ENCODE measurements at places on chromosomes 5 and 9.
A peak's percentile ranks its signal among the peaks of the same experiment; 100 is the strongest.

DNA sequence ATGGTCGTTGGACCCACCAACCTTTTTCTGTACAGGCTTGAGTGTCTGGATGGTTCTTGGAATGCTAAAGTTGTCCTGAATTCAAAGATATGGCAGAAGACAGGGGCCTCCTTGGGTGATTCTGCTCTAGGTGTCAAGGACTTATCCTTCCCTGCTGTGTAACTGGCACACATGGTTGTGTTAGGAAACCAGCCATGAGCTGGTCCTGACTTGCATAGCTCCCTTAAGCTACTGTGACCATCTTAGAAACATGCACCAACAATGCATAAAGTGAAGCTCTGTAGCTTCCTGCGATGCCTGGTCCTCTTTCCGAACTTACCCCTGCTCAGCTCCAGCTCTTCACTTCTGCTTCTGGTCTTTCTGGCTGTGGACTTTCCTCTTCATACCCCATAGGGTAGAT is 224.6 kb downstream of the TLE4 start:
- no peak for DNase-seq

DNA sequence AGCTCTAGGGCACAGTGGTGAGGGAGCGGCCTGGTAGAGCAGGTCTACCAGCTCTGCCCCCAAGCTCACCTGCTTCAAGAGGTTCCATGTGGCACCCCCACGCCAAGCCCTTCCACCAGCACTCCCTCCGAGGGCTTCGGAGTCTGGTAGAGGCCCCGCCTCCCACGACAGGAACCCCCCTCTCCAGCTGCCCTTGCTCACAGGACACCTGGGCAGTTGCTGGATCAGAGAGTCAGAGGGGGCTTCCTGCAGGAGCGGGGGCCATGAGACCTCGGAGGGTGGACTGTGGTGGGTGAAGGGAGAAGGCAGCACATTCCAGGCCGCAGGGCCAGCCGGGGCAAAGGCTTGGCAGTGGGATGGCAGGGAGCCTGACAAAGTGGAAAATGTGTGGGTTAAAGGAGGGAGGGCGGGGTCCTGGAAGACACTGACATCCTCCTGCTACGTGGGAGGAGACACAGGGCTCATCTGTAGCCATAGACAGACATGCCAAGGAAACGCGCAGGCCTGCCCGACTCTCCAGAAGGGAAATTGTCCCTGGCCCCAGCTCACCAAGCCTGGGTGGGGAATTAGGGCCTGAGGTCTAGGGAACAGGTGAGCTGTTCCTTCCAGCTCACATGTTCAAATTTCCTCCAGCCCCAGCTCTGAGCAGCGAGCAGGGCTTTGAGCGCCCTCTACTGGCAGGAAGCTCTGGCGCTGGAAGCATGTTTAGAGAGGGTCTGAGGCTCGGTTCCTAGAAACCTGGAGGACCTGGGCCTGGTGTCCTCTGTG is 74.2 kb downstream of the NTNG2 start:
- DNase-seq: peak; percentile 60

GRCh38 chr9:106933470-106933869 is 70.5 kb downstream of the ZNF462 start:
- no peak for DNase-seq

- DNase-seq: no peak
These were observed 199.4 kb downstream of the AUH start for GRCh38 chr9:91162311-91162710.

GRCh38 chr5:72108202-72109061 is 1.2 kb downstream of the MAP1B start:
- DNase-seq: no peak

DNA sequence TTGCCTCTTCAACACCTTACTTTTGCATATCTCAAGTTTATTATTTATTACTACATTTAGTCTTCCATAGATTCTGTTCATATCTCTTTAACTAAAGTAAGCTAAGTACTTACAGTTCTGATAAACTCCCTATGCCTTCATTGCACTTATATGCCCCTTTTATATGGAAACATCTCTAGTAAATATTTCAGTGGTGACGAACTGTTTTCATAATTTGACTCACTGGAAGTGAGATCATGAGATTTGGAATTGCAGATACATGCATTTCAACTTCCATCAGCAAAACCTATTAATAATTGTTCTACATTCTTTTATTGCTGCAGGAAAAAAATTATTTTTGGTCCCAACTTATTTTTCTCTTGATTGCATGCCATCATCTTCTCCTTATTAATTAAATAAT is 263.5 kb downstream of the CD180 start:
- DNase-seq: no peak

GRCh38 chr9:61673664-61674381 is 484.0 kb downstream of the SPATA31A7 start:
- no peak for DNase-seq

- DNase-seq: no peak
These were observed 65.6 kb downstream of the ANKRD55 start for GRCh38 chr5:56167519-56167918.

DNA sequence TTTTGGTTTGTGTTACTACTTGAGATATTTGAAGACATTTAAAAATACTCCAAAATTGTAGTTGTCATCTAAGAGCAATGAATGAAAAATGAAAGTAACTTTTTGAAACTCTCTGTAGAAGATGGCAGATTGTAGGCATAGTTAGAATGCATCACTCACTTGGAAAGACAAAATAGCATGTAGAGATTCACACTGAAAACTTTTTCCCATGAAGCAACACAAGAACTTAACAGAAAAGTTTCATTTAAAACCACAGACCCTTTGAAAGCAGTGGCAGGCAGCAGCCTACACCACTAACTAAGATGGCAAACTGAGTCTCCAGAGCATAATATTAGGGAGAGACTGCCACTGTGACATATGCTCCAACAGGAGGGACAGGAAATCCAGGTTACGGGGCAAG is 18.9 kb upstream of the FAM174A start:
- DNase-seq: no peak

- no peak for DNase-seq
These were observed 10.7 kb downstream of the OR1L8 start for GRCh38 chr9:122572456-122572855.

- no peak for DNase-seq
These were observed 54.7 kb upstream of the ALDH1B1 start for GRCh38 chr9:38337706-38338264.
